ENCODE measurements at places on chromosomes 12 and 14.
A peak's percentile ranks its signal among the peaks of the same experiment; 100 is the strongest.

GRCh38 chr14:78592616-78593219 is 422.5 kb downstream of the NRXN3 start:
- DNase-seq: no peak

- DNase-seq: peak; percentile 14
Measured at GRCh38 chr12:59649203-59649602, 53.4 kb downstream of the SLC16A7 start.

DNA sequence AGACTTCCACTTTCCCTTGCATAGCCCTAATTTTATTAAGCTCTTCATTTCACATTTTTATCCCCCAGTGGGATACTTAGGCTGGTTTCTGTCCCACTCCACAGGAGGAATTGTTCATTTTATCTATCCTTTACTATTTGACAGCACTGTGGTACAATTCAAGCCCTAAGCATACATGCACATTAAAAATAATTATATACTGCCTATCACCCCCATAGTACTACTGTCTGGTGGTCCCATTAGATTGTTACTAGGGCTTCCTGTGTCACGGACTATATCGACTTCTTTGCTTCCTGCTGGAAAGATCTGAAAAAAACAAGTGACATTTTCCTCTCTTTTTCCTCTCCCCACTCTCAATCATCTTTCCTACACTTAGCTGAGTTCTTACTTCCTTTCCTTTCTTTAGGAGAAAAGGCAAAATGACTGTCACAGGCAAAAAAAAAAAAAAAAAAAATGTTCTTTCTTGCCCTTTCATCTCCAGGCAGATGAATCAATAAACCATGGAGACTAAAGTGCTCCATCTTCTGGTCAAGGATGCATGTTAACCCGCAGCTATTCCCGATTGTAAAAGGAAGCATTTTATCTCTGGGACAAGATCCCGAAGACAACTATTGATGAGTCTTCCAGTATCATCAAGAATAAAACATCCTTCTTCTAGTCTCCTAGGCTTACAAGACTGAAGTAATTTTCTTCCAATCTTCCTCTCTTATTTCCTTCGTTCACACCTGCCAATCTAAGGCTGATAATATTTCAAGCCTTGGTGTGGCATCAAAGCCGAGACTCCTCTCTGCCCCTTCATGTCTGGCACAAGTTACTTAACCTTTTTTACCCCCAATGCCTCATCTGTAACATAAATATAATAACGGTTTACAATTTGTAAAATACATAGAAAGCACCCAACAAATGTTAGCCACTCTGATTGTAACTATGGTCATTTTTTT is 94.4 kb upstream of the PLEKHG7 start:
- peak; percentile 16 for DNase-seq

GRCh38 chr12:45220363-45220931 is 4.6 kb downstream of the ANO6 start:
- DNase-seq: no peak

- DNase-seq: no peak
Measured at GRCh38 chr14:36671149-36671548, 9.5 kb downstream of the PAX9 start.

GRCh38 chr12:24229031-24229700 is 279.7 kb upstream of the SOX5 start:
- DNase-seq: no peak

- DNase-seq: no peak
Measured at GRCh38 chr12:39426636-39427240, 16.2 kb downstream of the KIF21A start.

Measured in hematopoietic multipotent progenitor cell treated with erythropoietin and hydrocortisone succinate and interleukin-3 and kit ligand, for 6 days (in vitro differentiated cells).